ENCODE measurements at places on chromosomes 13 and 19. TPM values are rescaled to one million over a fixed set of nuclear protein-coding genes. Genes with fewer than 3 reads are reported as not detected.

MEDAG gene
- not detected for total RNA-seq

SYNGR4 gene
- total RNA-seq, result not detected

- no peaks in the 10 kb centered on the region for H3K36me3 ChIP-seq
- H3K27ac ChIP-seq, result no peak overlapping the region
- no peaks in the 10 kb centered on the region for H3K4me1 ChIP-seq
- no peak for DNase-seq
- H3K27me3 ChIP-seq, result peaks cover 22% of the 10 kb centered on the region
These were observed 22.3 kb downstream of the SHC2 start for GRCh38 chr19:438416-438958.

GRCh38 chr13:91722267-91722884 is 324.0 kb downstream of the GPC5 start:
- H3K27me3 ChIP-seq, result no peaks in the 10 kb centered on the region
- no peaks in the 10 kb centered on the region for H3K4me1 ChIP-seq
- H3K4me3 ChIP-seq, result no peak overlapping the region
- H3K27ac ChIP-seq, result no peak overlapping the region

- no peak overlapping the region for H3K4me3 ChIP-seq
- no peak overlapping the region for H3K27ac ChIP-seq
- H3K27me3 ChIP-seq, result no peaks in the 10 kb centered on the region
- H3K36me3 ChIP-seq, result peaks cover 71% of the 10 kb centered on the region
- DNase-seq, result no peak
These were observed 23.6 kb downstream of the AP3D1 start for GRCh38 chr19:2127758-2128157.

CHAF1A gene
- total RNA-seq, result 27.8 TPM

CACNG8 gene
- not detected for total RNA-seq
